A549 treated with CORT108297 at 1 μM for 4 hours (cell line): ENCODE measurements at places on chromosomes 5 and 9. TPM values are rescaled to one million over a fixed set of nuclear protein-coding genes. Genes with fewer than 3 reads are reported as not detected.

ITK gene
- total RNA-seq: 0.02 to 0.13 TPM (median 0.09 TPM) in 3 of 5 replicates, not detected in the others

LCN2 gene
- total RNA-seq: 2.8 to 6.5 TPM (median 3.4 TPM) in 5 replicates

CYFIP2 gene
- 16.3 to 24.1 TPM (median 21.2 TPM) in 5 replicates for total RNA-seq

PTGDS gene
- total RNA-seq: 0.16 to 0.81 TPM (median 0.57 TPM) in 5 replicates

IL13 gene
- total RNA-seq: 0.06 to 0.13 TPM in 2 of 5 replicates, not detected in the others
